Naive thymus-derived CD4-positive, alpha-beta T cell (primary cell): ENCODE measurements at places on chromosomes 5 and 9. TPM values are rescaled to one million over a fixed set of nuclear protein-coding genes. Genes with fewer than 3 reads are reported as not detected.

The OR13J1 gene
- not detected for polyA plus RNA-seq

The PRDM9 gene
- not detected for polyA plus RNA-seq

The LCN9 gene
- polyA plus RNA-seq, result not detected

The MSANTD3 gene
- 4.1 TPM for polyA plus RNA-seq

The ODF2 gene
- polyA plus RNA-seq, result 28.8 TPM

DNA sequence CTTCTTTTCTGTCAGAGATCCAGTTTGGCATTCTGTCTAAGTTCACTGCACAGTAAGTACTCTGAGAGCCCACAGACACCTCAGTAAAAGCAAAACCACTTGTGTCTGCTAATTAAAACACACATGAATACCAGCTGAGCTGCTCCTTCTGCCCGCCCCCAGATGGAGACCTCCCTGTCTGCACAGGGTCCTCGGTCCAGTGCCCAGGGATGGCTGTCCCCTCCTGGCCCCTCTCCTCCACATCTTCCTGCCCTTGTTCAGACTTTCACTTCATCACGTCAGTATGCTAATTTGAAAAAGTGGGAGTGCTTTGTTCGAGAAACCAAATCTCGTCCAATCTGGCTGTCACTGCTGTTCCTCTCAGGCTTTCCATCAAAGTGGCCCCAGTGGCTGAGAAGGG, 43.5 kb downstream of the LIX1 start:
- no peak for DNase-seq

- no peak for DNase-seq
Measured at GRCh38 chr9:79880626-79881025, 308.9 kb downstream of the TLE4 start.

- no peak for DNase-seq
Measured at GRCh38 chr9:7095058-7095457, 337.3 kb downstream of the KDM4C start.

DNA sequence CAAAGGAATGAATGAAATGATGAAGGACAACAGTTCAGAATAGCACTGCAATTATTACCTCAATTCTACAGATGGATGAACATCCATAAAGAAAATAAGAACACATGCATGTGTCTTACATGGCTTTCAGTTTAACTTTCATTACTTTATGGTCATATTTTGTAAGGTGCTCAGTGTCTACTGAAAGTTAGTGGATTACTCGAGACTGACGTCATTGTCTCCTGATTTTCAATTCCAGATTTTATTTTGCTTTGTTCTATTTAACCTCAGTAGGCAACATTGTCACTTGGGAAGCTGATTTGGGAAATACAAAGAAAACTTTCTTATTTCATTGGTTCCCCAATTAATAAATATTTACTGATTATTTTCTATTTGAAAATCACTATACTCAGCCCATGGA, 363.7 kb downstream of the CHSY3 start:
- no peak for DNase-seq

- no peak for DNase-seq
Measured at GRCh38 chr5:132754947-132755346, 7.7 kb downstream of the CCNI2 start.

- DNase-seq, result no peak
Measured at GRCh38 chr9:133795049-133795448, 56.9 kb upstream of the SARDH start.

GRCh38 chr5:179315356-179315890, 29.8 kb downstream of the ADAMTS2 start:
- no peak for DNase-seq

DNA sequence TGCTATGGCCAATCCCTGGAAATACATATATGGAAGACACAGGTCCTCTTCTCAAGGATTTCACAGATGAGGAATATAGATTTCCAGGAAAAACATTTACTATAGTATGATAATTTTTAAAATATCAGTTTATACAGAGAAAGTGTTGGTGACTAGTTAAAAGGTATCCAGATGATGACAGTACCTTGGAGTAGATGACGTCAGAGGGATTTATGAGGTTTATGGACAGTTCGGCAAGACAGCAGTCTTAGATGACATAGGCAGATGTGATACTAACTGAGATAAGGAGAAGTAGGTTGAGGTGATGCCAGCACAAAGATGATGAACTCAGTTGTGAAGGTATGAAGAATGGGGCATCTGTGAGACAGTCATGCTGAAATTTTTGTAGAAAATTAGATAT, 750.3 kb downstream of the PRELID2 start:
- no peak for DNase-seq

DNA sequence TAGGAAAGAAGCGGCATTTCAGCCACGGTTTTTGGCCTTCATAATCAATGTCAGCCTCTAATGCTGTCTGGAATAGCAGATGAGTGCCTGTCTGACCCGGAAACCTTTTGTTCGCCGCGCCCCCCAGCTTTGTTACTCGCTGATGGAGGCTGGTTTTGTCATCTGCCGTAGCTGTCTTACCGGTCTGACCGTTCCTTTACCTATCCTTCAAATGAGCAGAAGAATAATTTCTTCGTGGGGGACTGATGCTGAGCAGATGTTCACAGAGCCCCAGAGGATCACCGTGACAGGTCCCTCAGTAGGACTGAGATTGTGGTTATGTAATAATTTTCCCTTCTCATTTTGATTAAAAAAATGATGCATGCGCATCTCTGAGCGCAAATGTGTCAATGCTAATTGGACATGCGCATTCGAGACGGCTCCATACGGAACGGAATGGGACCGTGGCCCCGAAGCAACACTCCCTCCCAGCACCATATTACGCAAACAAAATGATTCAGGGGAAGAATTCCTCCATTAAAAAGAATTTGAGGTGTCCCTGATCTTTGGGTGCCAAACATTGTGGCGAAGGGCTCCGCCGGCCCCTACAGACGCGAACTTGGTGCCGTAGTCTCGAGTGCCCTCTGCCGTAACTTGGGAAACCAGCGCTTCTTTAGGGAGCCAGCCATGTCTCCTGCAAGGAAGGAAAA, 27.6 kb downstream of the TLX3 start:
- DNase-seq, result no peak

GRCh38 chr5:7644723-7645122, 206.2 kb downstream of the CFAP90 start:
- no peak for DNase-seq

DNA sequence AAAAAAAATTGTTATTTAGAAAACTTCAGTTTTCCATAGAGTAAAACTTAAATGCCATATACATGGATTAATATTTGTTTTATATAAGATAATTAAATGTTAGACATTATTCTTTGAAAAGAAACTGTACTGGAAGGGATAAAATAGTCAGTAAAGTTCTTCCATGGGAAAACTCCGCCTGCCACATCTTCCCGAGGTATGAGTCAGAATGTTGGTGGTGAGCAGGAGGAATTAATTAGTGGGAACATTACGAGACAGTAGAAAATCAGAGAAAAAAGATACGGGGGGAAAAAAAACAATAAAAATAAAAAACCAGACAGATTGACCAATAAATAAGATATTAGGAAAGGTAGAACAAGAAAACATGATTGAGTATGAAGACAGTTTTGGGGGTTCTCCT, 930.3 kb upstream of the C9orf72 start:
- DNase-seq, result no peak

DNA sequence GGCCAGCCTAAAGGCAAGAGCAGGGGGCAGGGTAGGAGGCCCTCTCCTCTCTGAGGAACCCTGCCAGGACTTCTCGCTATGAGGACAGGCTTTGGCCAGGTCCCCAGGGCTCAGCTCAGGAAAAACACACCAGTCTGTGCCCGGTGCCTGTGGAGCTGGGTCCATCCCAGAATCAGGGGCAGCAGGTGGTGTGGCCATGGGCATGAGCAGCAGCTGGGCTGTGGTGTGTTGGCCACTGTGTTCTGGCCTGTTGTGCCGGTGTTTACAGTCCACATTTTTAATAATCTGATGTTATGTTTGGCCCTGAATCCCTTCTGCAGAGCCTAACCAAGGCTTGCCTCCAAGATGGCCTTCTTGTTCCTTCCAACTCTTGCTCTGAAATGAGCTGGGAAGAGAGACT, 77.0 kb downstream of the FGF18 start:
- no peak for DNase-seq

GRCh38 chr5:101390151-101390908, 487.2 kb upstream of the ST8SIA4 start:
- DNase-seq, result no peak
